ENCODE measurements at places on chromosomes 16 and 17.
A peak's percentile ranks its signal among the peaks of the same experiment; 100 is the strongest.

DNA sequence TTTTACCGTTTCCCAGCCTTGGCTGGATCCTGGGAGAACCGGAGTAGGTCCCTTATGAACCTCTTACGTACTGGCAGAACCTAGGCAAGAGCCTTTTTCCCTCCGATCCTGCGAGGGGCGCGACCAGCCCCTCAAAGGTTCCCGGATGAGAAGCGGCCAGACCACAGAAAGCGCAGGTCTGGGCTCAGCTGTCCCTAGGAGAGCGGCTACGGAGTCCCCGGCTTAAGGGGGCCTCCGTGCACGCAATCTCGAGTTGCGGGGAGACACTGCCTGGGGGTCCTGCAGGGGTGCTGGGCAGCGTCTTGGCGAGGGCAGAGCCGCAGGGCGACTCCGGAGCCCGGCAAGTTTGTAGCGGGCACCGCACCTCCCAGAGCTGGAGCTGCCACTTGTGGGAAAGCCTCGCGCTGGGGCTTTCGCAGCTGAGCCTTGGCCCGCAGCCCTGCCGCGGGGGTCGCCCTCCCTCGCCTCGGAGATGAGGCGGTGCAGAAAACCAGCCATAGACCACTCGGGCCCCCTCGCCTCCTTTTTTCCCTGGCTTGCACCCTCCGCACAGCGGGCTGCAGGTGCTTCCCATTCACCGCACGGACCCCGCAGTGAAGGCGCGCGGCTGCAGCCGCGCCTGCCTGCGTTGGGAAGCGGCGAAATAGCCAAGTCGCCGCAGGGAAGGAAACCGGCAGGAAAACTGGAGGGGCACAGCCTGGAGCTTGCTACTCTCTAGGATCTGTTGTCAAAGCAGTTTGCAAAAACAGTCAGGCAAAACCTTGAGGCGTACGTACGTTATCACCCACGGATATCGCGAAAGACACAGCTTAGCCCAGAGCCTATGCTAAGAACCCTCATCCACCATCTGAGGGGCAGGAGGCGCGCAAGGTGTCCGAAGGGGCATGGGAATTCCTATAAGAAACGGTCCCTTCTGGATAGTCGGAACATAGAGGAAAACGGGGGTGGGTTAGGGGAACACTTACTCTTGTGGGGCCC lies 834 bp downstream of the CDH8 start:
- DNase-seq, result no peak

DNA sequence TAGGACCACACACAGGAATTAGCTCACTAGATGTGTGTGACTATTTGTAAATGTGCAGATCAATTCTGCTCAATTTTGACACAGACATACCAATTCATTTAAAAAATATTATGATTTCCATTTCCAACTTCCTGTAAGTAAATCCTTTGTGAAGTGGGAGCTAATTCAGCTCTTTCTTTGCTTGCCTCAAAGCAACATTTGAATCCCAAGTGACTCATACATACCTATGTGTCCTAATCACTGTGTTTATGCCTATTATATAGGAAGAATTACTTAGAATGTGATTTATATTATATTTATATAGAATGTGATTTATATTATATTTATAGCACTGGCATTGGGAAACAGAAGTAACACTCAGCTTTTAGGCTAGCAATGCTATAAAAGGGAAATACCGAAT lies 195.9 kb upstream of the C17orf78 start:
- no peak for DNase-seq

DNA sequence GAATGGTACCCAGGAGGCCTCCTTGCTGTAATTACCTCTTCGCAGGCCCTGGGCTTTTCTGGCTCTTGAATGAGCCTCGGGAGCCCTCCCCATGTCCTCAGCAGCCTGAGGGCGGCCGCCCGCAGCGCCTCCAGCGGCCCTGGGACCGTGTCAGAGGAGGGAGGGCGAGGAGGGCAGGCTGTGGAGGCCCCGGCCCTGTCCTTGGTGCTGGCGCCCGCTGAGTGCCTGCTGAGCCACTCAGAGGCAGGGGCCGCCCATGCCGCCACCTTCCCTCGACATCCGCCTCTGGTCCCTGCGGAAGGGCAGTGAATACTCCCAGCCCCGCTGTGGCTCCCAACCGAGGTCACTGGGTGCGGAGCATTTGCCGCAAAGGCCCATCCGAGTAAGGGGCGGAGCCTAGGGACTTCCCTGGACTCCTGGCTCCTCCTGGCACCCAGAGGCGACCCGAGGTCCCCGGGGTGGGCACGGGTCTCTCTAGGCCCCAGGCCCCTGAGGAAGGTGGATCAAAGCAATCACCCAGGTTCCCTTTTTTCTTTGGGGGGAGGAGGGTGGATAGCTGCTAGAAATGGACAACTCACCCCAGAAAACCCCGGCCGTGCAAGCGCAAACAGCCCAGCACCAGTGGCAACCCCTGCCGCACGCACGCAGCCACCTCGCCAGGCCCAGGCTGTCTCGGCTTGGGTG lies 2.8 kb downstream of the RBFOX3 start:
- no peak for DNase-seq

- no peak for DNase-seq
Observed at GRCh38 chr17:64426596-64426995, 22.3 kb upstream of the MILR1 start.

GRCh38 chr16:52487849-52488457 lies 59.0 kb downstream of the TOX3 start:
- DNase-seq, result no peak

GRCh38 chr17:41428591-41429291 lies 4.4 kb upstream of the KRT37 start:
- DNase-seq, result no peak

GRCh38 chr17:1123921-1124715 lies 55.7 kb downstream of the ABR start:
- DNase-seq, result no peak

DNA sequence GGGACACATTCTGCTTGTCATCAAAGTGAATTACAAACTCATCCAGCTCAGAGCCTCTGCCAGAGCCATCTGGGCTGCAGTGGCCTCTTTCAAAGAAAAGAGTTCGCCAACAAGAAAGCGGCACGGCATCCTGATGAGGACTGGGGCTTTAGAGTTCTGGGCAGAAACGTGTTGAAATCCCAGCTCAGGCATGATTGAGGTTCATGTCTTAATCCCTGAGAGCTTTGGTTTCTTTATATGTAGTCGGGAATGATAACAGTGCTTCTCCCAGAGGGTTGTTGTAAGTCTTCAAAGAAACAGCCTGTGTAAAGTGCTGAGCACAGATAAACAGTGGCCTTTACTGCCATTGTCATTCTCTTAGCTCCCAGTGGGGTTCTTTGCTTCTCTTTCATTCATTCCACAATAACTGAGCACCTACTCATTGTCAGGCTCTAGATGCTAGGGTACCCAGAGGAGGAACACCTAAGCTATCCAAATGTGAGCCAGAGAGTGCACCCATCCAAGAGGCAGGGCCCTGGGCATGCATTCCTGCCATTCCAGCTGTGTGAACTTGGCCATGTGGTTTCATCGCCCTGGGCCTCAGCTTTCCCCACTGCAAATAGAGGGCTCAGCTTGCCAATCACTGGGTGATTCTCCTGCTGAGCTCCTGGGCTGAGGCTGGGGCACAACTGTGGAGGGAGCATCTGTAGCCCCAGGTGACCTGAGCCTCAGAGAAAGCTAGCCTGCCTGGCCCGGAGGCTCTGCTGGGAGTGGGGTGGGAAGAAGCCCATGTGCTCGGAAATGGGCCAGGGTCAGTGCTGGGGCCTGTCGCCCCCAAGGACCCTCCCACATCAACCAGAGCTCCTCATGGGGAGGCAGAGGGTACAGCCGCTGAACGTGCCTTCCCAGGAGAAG lies 38.3 kb upstream of the CRHR1 start:
- no peak for DNase-seq

GRCh38 chr17:41153856-41154255 lies 4.2 kb upstream of the KRTAP4-5 start:
- DNase-seq, result no peak

GRCh38 chr17:41653892-41654677 lies 29.7 kb upstream of the KRT17 start:
- DNase-seq, result no peak

DNA sequence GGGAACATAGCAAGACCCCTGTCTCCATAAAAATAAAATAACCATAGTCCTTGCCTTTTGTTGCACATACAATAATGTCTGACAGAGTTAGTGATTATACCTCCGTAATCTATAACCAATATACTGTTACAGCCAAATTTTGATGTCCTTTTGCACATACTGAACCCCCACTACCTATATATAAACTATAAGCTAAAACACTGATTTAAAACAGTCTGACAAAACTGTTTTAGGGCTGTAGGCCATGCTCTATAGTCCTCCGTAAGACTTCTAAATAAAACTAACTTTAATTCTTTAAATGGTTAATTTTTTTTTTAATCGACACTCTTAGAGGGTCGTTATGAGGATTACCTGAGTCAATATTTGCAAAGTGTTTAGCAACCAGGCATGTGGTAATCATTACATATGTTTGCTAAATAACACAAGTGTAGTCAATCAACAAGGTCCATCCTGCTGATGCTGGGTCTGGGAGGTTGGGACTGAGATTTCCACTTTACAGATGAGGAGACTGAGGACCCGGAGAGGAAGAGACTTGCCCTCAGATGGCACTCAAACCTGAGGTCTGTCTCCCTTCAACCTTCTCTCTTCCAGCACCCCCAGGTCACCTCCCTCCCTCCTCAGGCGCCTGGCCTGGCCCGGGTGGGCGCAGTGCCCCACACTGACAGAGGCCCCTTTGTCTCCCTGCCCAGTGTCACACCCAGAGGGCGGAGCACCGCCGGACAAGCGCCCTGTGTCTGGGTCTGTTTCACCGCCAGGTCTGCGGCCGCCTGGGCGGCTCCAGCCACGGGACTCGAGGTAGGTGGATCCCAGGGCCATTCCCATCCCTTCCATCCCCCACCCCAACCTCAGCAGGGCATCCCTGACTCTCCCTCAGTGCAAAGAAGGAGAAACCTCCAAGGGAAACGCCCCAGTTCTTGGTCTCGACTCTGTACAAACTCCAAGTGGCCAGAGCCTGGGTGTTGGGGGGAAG lies 10.3 kb downstream of the ZNF385C start:
- DNase-seq, result no peak

- DNase-seq, result no peak
Observed at GRCh38 chr16:48524348-48525200, 85.4 kb downstream of the N4BP1 start.

- no peak for DNase-seq
Observed at GRCh38 chr16:53933407-53933806, 229.5 kb downstream of the FTO start.

DNA sequence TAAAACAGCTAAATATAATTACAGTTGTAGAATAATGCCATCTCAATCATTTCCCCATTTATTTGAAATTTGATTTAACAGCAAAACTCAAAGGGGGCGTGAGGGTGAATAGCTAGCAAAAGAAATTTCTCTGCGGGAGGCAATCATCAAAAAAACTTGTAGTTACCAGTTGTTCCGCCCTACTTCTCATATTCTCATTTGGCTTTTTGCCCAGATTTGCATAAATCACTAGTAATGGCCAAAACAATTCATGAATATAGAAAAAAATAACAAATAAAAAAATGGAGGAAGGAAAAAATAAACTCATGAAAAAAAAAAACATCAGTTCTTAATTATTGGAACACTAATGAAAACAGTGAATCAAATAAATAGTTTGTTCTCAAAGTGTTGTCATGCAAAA lies 722.6 kb upstream of the KIF2B start:
- peak; percentile 16 for DNase-seq

DNA sequence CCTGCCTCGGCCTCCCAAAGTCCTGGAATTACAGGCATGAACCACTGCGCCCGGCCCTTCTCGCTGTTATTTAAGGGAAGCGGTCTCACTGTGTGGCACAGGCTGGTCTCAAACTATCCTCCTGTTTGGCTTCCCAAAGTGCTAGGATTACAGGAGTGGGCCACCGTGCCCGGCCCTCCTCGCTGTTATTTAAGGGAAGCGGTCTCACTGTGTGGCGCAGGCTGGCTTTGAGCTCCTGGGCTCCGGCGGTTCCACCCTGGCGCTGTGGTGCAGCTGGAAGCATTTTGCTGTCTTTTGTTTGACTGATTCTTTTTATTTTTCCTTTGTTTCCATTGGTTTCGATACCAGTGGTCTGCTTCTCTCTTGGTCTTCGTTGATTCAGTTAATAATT lies 40.7 kb downstream of the FOXK2 start:
- no peak for DNase-seq

DNA sequence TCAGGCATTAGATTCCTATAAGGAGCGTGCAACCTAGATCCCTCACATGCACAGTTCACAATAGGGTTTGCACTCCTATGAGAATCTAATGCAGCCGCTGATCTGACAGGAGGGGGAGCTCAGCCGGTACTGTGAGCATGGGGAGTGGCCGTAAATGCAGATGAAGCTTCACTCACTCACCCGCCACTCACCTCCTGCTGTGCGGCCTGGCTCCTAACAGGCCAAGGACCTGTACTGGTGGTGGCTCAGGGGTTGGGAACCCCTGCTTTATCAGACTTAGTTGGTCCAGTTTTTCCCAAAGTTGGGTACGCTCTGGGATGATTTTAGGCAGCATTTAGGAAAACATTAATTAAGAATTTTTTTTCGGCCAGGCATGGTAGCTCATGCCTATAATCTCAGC lies 103.8 kb downstream of the MARF1 start:
- DNase-seq, result peak; percentile 8

GRCh38 chr17:74165797-74166365 lies 37.6 kb upstream of the RPL38 start:
- DNase-seq, result no peak

- no peak for DNase-seq
Observed at GRCh38 chr17:68321556-68321954, 30.3 kb downstream of the ARSG start.

GRCh38 chr16:56669840-56670619 lies 416 bp downstream of the MT1H start:
- DNase-seq, result no peak

DNA sequence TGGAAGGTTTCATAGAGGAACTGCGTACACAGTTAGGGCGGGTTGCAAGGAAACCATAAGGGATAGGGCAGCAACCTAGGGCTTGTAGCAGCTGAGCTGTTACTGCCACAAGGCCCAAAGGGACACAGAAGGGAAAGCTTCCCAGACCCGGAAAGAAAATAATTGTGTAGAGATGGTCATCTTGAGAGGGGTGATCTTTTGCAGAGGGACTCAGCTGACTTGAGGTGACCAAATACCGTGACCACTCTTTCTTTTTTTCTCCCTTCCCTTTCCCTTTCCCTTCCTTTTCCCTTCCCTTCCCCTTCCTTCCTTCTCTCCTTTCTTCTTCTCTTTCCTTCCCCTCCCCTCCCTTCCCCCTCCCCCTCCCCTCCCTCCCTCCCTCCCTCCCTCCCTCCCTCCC lies 8.5 kb upstream of the CREBBP start:
- no peak for DNase-seq

DNA sequence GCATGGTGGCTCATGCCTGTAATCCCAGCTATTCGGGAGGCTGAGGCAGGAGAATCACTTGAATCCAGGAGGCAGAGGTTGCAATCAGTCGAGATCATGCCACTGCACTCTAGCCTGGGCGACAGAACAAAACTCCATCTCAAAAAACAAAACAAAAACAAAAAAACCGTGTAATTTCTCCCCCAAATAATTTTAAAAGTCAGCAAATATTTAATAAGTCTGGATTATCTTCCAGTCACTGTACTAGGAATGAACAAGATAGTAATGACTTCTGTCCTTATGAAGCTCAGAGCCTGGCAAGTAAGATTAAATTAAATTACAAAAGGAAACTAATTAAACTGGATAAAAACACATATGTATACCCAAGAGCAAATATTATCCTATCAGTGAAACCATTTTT lies 113.5 kb downstream of the DNAH3 start:
- DNase-seq, result no peak

All from NCI-H446 (cell line).